Fibroblast of gingiva (primary cell): ENCODE measurements at places on chromosomes 11 and 22.

DNA sequence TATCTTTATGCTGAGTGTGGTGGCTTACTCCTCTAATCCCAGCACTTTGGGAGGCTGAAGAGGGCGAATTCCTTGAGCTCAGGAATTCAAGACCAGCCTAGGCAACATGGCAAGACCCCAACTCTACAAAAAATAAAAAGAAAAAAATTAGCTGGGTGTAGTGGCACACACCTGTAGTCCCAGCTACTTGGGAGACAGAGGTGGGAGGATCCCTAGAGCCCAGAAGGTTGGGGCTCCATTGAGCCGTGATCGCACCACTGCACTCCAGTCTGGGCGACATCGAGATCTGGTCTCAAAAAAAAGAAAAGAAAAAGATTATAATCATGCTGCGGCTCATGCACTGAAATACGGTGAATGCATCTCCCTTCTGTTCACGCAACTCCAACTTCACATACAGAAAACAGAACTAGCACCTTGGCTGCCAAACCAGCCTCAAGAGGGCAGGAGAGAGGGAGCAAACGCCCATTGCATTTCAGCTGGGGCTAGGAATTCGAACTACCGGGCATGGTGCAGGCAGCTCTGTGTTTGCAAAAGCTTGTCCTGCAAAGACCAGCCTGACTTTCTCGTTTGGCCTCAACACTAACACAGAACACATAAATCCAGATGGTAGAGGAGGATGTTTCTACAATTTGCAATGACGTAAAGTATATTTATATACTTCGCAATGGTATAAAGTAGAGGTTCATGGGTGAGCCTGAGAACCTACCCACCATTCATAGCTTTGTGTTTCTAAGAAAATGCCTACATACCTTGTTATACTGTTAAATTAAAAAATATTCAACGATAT, 6.3 kb upstream of the SYNGR1 start:
- DNase-seq, result peak; percentile 43

GRCh38 chr11:105130189-105130813, 9.3 kb downstream of the CARD18 start:
- DNase-seq, result no peak

DNA sequence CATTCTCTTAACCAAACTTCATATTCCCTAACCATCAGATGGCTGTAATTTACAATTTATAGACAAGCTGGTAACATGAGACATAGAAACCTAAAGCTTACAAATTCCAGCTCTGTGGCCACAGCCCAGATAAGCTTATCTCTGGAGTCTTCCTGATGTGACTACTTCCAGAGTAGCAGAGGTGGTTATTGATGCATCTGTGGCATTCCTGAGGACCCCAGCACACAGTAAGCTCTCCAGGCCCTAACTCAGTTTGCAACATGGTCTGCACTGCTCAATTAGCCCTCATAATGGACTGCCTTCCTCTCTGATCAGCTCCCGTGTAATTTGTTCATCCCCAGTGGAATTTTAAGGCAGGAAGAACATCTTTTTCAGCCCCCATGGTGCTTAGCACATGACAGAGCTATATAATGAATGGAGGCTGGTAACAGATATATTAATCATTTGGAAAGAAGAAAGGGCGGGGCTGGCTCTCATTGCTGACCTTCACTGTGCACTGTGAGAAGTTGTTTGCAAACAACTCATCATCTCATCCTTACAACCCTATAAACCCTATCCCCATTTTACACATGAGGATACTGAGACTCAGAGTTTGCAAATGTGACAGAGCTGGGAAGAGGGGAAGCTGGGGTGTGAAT, 30.1 kb upstream of the KCNJ11 start:
- no peak for DNase-seq

DNA sequence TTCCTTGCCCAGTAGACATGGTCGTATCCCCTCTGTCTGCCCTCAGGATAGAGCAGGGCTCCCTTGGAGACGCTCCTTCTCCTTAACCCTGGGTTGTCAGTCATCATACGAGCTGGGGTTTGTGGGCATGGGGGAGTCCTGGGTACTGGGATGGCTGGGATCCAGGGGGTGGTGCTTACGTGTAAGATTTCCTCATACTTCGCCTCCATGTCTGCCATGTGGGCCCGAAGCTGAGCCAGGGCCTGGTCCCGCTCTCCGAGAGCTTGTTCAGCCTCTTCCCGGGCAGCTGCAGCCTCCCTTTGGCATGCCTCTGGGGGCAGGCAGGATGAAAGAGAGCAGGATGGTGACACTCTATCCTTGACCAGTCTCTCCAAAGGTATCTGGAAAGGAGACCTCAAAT, 5.3 kb downstream of the NHERF4 start:
- DNase-seq, result no peak

- DNase-seq, result no peak
Measured at GRCh38 chr11:130729678-130730300, 186.5 kb downstream of the SNX19 start.

GRCh38 chr11:98710986-98711385, 309.8 kb upstream of the CNTN5 start:
- DNase-seq, result no peak

DNA sequence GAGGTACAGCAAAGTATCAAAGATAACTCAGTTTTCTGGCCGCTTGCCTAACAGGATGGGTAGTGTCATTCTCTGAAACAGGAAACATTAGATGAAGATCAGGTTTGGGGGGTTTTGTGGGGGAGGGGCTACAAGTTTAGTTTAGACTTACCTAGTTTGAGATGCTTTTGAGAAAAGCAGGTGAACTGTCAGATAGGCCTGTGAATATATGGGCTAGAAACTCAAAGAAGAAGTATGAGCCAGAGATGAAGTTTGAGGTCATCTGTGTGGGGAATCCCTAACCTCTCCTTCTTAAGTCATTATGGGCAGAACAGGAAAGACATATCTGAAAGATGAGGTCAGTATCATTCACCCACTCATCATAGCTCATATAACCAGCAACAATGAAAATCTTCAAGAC, 11.9 kb downstream of the HOATZ start:
- DNase-seq, result peak; percentile 33

GRCh38 chr11:64531906-64532312, 59.1 kb upstream of the SLC22A12 start:
- no peak for DNase-seq

GRCh38 chr11:111305876-111306275, 7.5 kb downstream of the POU2AF3 start:
- no peak for DNase-seq

DNA sequence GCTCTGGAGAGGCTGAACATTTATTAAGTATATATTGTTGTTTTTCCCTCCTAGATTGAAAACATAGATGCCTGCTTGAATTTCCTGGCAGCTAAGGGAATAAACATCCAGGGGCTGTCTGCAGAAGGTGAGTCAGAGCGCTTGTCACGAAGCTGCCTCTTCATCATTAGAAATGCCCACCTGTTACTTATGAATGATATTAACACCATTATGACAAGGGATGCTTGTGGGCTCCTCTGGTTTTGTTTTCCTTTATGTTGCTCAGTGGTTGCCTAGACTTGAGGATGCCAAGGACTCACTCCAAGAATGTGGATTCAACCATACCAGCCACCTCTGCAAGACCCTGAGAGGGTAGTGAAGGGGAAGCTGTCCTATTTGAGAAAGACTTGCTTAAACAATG, 156.2 kb downstream of the NAV2 start:
- no peak for DNase-seq

DNA sequence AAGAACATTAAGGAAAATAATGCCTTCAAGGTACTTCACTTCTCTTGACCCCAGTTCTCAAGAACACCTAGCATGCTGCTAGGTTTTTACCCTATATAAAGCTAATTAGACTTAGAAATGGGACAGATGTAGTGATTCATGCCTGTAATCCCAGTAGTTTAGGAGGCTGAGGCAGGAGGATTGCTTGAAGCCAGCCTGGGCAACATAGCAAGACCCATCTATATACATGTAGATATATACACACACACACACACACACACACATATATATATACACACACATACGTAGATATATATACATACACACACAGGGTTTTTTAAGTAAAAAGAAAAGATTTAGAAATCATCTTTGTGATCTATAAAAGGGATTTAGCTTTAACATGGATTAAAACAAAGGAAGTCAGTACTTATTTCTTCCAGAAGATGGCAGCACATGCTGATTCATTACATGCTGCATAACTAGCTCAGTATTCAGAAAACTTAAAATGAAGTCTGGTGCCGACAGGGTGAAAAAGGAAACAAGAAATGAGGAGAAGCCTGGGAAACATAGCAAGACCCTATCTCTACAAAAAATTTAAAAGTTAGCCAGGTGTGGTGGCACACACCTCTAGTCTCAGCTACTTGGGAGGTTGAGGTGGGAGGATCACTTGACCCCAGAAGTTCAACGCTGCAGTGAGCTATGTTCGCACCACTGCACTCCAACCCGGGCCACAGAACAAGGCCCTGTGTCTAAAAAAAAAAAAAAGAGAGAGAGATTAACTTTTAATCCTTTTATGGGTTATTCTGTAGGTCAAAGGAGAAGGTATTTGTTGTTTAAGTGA, 28.5 kb upstream of the RBX1 start:
- peak; percentile 55 for DNase-seq
